PC-3 (cell line): ENCODE measurements at places on chromosomes 7 and 10. TPM values are rescaled to one million over a fixed set of nuclear protein-coding genes. Genes with fewer than 3 reads are reported as not detected.

The PNLIPRP2 gene
- not detected in 2 replicates for total RNA-seq

- H3K27ac ChIP-seq = no peak overlapping the region
- H3K4me3 ChIP-seq = peak overlapping the region; percentile 84; the same call in 1 of the 2 replicates
- DNase-seq = no peak
- no peaks in the 10 kb centered on the region for H3K36me3 ChIP-seq
Observed at GRCh38 chr7:149837564-149838223, 481 bp upstream of the ZNF862 start.

GRCh38 chr10:83943049-83943448, 196.3 kb upstream of the GHITM start:
- H3K27ac ChIP-seq = no peak overlapping the region
- no peaks in the 10 kb centered on the region for H3K36me3 ChIP-seq
- no peak overlapping the region for H3K4me3 ChIP-seq
- H3K4me1 ChIP-seq = no peaks in the 10 kb centered on the region

DNA sequence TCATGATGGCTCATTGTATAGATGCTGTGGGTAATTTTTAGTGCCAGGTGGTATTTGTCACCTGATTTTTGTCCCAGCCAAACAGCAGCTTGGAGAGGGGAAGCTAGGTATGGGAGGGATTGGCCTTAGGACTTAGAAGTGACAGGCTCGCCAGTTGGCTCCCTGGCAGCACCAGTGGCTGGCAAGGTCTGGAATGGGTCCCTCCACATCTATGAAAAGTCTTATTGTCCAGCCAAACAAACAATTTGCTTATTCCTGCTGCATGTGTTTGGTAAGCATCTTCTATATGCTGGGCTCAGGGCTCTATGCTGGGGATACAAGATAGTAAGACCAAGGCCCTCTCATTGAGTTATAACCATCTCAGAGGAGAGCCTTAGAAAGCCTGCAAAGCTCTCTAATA, 42.5 kb downstream of the SORCS3 start:
- H3K27me3 ChIP-seq = no peaks in the 10 kb centered on the region
- H3K36me3 ChIP-seq = no peaks in the 10 kb centered on the region

The FKBP9 gene
- 62.3 and 63.4 TPM in 2 replicates for total RNA-seq

The SLC26A5 gene
- total RNA-seq = 0.29 and 0.86 TPM in 2 replicates

GRCh38 chr7:47304727-47305719, 276.9 kb downstream of the TNS3 start:
- no peak overlapping the region for H3K4me3 ChIP-seq
- H3K36me3 ChIP-seq = peaks cover 21% of the 10 kb centered on the region; the same call in 1 of the 2 replicates
- H3K27ac ChIP-seq = no peak overlapping the region
- no peaks in the 10 kb centered on the region for H3K4me1 ChIP-seq
- H3K27me3 ChIP-seq = no peaks in the 10 kb centered on the region

GRCh38 chr7:25493805-25494366, 265.6 kb upstream of the NPVF start:
- no peaks in the 10 kb centered on the region for H3K4me1 ChIP-seq
- H3K36me3 ChIP-seq = no peaks in the 10 kb centered on the region
- no peak for DNase-seq

The PSD gene
- total RNA-seq = 0.22 and 0.23 TPM in 2 replicates

DNA sequence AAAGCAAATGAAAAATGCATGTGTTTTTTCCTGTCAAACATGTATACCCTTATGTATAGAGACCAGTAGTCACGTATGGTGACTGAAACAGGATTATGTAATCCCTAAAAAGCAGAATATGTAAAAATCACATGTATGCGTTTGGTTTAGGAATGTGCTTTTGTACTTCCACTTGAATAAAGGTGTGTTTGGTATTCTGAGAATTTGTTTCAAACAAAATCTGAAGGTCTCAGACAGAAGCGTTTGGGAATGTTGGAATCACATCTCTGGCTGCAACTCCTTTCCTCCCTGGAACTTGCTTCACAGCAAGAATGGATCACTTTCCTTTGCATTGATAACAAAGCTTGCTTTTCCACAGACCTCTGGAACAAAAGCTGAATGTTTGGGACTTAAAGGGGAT, 17.8 kb downstream of the ZNF655 start:
- DNase-seq = no peak
- H3K27me3 ChIP-seq = peaks cover 35% of the 10 kb centered on the region
- H3K4me1 ChIP-seq = no peaks in the 10 kb centered on the region

DNA sequence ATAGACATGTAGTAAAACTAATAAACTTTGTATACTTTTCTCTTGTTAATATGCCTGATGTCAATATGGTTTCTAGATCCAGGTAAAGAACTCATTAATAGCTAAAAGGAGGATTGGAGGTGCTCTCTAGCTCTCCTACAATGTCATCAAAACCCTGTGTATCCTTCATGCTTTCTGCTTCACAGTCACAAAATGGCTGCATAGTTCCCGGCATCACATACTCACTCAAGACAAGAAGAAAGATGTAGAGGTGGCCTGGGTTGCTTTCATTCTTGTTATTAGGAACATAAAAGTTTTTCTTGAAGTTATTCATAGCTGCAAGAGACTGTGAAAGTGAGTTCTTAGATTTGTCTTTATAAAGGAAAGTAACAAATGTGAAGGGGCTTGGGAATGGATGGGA, 149.7 kb upstream of the EEPD1 start:
- H3K4me3 ChIP-seq = no peak overlapping the region
- DNase-seq = no peak
- H3K4me1 ChIP-seq = peaks cover 6% of the 10 kb centered on the region; the same call in 1 of the 2 replicates

- H3K27me3 ChIP-seq = no peaks in the 10 kb centered on the region
- DNase-seq = no peak
- H3K36me3 ChIP-seq = no peaks in the 10 kb centered on the region
- no peak overlapping the region for H3K27ac ChIP-seq
Observed at GRCh38 chr10:131571346-131571745, 259.8 kb upstream of the TCERG1L start.

GRCh38 chr7:43439631-43440401, 143.1 kb upstream of the STK17A start:
- no peaks in the 10 kb centered on the region for H3K27me3 ChIP-seq
- H3K36me3 ChIP-seq = no peaks in the 10 kb centered on the region
- no peak overlapping the region for H3K27ac ChIP-seq
- peak; percentile 68 for DNase-seq
